AML-193 (cell line): ENCODE measurements at places on chromosomes 3 and 15.

DNA sequence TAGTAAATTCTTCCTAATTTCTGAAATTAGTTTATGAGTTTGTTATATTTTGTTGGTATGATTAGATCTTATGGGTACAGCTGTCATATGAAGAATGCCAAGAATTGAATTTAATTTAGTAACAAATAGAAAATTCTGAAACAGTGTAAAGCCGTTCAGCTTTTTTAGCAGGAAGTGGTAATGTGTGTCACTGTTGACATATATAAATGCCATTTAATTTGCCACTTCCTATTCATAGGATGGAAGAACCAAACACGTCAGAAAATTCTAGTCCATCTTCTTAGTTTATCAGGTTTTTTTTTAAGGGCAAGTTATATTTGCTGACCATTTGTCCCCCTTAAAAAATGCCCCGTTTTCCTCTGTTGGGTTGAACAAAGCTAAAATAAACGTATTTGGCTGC lies 43.0 kb downstream of the RAB8B start:
- peak; percentile 29 for DNase-seq

- DNase-seq: peak; percentile 48
These were observed 17.7 kb downstream of the CLEC3B start for GRCh38 chr3:45043728-45044299.

DNA sequence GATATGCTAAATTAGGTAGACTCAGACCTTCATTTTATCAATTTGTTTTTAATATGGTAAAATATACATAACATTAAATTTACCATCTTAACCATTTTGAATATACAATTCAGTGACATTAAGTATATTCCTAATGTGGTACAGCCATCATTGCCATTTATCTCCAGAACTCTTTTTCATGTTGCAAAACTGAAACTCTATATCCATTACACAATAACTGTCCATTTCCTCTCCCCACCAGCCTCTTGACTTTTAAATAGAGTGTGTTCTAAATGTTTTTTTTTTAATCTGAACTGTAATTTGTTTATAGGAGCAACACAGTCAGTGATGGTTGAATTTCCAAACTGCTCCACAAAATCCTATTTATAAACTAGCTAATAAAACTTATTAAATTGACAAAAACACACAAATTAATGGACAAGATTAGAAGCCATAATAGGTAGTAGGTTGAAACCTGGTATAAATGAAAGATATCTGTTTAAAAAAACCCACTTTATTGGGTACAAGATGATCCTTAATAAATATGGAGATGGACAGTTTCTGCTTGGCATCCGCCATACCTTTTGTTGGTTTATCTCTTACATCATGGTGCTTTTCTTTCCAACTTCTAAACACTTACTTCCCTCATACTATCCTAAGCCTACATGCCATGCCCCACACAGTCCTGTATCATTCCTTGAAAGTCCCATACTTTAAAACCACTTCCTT lies 142.4 kb downstream of the ZPLD1 start:
- DNase-seq: peak; percentile 47

GRCh38 chr3:172749230-172749965 lies 1.1 kb upstream of the ECT2 start:
- no peak for DNase-seq

GRCh38 chr15:39627451-39628143 lies 46.7 kb downstream of the THBS1 start:
- DNase-seq: no peak

- no peak for DNase-seq
These were observed 18.1 kb downstream of the ZNF280D start for GRCh38 chr15:56715220-56715619.

DNA sequence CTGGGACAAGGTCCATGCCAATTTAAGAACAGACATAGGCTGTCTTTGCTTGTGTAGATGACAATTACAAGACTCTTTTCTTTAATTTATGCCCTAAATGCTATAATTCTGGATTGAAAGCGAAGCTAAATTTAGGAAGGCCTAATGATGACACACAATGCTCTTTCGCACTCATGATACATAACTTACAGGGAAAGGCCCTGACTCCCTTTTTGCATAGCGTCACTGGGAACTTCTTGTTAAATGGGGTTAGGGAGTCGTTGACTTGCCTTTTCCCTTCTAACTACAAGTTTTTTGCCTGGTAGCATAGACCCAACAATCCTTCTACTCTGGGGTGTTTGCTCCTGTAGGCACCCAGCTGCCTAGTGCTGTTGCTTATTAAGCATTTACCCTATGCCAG lies 329.5 kb upstream of the LRRFIP2 start:
- DNase-seq: no peak

DNA sequence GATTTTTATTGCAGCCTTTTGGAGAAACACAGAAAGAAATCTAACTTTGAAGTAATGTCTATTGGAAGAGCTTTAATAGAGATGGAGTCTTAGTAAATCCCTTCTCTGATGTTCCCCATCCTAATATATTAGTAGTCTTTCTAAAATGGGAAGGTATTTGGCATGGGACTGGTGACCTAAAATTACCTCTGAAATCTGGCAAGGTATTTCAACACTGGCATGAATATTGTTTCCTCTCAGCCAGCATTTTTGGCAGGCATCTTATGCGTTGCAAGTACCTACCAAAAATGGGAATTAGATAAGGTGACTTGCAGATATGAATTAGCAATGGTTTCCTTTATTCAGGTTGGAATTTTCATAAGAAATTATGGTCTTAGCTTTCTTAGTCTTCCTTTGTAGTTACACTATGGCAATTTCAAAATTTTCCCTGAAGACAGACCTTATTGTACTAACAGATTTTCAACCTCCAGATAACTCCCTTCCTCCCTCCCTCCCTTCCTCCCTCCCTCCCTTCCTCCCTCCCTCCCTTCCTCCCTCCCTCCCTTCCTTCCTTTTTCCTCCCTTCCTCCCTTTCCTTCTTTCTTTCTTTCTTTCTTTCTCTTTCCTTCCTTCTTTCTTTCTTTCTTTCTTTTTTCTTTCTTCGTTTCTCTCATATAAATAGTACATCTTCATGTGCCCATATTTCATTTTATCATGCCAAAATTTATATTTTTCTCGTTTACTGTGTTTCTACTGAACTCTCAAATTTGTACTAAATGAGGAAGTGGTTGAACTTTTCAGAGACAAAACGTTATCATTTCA lies 168.2 kb upstream of the KCNMB2 start:
- DNase-seq: no peak

DNA sequence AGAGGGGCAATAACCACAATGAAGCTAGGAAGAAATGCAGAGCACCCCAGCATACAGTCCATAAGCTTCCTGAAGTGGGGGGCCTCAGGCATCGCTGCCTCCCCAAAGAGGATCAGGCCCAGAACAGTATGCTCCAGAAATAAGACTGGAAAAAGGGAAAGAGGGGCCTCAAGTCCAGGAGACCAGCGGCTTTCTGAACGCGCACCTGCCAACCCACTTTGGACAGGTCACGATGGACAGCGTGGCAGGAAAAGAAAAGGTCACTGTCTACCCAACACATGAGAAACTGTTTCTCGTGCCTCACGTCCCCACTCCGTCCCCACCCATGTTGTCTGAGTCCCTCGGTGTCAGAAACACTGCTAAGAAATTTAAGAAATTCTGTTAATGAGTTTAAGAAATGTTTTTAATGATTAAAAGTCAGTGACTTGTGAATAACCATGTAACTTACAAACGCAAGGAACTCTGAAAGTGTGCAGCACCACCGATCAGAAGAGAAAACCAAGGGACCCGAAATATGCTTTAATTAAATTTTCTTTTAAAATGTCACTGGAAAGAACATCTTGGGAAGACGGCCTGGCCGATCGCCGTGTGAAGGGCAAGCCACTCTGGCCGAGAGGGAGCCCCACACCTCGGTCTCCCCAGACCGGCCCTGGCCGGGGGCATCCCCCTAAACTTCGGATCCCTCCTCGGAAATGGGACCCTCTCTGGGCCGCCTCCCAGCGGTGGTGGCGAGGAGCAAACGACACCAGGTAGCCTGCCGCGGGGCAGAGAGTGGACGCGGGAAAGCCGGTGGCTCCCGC lies 1.7 kb upstream of the PPARG start:
- DNase-seq: no peak

DNA sequence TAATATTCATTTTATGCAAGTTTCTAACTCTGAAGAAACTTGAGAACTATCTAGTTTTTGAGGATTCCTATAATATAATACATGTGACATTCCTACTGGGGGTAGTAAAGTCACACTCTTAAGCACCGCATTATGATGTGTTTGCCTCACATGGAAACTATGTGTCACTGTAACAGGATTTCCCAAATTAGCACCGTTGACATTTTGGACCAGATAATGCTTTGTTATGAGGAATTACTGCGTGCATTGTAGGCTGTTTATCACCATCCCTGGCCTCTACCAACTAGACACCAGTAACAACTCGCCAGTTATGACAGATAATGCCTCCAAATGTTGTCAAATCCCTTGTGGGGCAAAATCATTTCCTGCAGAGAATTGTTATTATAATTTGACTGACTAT lies 267.8 kb downstream of the RAP2B start:
- no peak for DNase-seq

GRCh38 chr3:113660896-113661295 lies 35.5 kb downstream of the USF3 start:
- DNase-seq: no peak

DNA sequence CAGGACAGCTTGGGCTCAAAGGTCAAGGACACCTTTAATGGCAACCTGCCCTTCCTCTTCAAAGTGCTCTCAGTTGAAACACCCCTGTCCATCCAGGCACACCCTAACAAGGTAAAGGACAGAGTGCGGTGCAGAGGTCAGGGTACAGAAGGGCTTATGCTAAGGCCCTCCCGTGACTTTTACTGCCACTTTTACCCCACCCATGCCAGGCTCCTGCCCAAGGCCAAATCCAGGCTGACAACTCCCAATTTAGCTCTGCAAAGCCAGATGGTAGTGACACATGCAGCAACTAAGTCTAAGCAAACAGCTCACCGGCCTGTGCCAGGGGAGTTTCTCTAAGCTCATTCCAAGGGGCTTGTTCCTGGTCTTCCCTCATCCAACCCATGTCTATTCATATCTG lies 1.6 kb downstream of the MPI start:
- DNase-seq: no peak

DNA sequence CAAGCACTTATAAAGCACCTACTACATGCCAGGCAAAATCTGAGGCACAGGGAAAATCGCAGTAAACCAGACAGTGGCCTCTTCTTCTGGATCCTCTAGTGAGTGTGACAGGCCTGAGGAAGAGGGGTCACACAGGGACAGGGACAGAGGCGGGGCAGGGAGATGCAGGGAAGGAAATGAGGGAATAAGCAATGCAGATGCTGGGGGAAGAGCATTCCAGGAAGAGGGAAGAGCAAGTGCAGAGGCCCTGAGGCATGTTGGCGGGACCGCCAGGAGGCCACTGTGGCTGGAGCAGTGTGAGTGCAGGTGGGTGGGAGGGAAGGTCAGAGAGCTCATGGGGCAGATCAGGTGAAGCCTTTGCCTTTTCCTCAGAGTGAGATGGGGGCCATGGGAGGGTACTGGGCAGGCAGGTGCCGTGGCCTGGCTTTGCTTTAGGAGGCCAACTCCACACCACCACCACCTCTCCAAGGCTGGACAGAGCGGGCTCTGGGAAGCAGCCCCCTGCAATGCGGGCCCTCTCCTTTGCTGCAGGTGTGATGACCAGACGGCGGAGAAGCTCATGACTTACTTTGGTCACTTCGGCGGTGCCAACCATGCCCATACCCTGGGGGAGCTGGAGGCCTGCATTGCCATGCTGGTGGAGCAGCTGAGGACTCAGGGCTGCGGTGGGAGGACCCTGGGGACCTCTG lies 26.8 kb upstream of the GP9 start:
- DNase-seq: no peak
